NCI-H2029 (cell line): ENCODE measurements at places on chromosomes 5 and 9.
A peak's percentile ranks its signal among the peaks of the same experiment; 100 is the strongest.

DNA sequence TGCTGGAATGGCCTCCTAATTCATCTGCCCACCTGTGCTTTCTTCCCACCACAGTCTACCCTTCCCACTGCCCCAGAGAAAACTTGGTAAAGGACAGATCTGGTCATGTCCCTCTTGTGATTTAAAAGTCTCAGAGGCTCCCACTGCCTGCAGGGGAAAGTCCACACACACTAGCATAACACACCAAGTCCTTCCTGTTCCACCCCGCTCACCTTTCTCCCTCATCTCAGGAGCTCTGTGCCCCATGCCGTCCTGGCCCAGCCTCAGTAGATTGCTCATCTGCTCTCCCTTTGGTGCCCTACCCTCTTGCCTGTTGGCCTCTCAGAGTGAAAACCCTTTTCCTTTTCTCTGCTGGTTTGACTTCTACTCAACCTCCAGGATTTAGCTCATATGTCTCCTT, 111.4 kb upstream of the MAP3K1 start:
- no peak for DNase-seq

DNA sequence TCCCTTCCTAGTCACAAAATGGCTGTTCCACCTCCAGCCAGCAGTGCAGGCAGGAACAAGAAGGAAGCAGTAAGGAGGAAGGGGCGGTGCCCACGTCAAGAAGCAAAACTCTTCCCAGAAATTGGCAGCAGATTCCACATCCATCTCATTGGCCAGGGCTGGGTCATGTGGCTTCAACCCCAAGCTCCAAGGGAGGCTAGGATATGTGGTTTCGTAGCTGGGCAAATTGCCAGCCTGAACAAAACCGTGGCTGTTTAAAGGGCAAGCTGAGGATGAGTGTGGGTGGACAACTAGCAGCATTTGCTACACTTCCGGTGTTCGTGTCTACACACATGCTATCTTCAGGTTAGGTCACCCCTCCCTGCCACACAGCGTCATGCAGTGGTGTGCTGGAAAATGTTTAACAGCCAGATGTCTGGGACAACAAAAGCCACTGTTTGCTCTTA, 92.1 kb upstream of the MAP1B start:
- DNase-seq = peak; percentile 96

DNA sequence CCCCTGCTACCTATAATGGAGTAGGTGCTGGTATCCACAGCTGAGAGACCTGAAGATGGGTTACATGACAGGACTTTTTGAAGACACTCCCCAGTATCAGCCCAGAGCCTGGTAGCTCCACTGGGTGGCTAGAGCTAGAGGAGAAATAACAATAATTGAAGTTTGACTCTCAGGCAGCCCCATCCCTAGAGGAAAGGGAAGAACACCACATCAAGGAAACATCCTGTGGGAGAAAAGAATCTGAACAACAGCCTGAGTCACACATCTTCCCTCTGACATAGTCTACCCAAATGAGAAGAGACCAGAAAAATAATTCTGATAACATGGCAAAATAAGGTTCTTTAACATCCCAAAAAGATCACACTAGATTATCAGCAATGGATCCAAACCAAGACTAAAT, 432.1 kb downstream of the CDH18 start:
- DNase-seq = no peak

DNA sequence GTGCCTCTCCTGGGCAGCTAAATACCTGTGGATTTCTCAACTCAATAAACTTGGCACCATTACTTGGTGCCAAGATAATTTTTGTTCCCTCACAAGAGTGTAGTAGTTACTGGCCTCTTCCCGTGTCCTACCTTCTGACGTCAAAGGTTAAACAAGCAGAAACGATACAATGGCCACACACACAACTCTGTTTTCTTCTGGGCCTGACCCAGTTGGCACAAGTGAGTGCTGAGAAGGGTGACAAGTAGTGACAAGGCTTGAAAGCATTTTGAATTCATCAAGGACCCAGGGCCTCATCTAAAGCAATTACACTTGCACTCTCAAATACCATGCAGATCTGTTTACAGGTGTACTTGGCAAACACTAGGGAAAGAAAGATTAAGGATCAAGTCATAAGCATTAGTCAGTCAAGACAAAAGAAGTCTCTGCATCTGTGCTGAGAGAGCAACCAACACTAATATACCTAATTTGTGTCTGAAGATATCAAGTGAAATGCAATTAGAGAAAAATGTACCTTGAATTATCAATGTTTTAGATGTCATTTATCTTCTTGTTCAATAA, 30.8 kb downstream of the RASEF start:
- DNase-seq = peak; percentile 25

DNA sequence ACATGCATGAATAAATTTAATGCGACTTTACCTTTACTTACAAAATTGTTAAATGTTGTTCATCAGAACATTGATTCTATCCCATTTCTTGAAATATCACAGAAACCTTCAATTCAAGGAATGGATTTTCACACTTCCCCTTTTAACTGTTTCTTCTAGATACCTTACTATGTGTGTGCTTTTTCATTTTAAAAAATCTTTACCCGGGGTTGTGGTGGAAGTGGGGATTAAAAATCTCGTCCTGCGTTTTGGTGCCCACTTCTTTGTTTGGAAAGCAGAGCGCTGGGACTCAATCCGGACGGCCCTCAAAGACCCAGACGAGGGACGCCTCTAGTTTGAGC, 5.8 kb upstream of the MEF2C start:
- DNase-seq = no peak

- DNase-seq = no peak
These were observed 201.7 kb upstream of the ACTBL2 start for GRCh38 chr5:57684299-57684702.
